ENCODE measurements at places on chromosomes 5 and 9.

GRCh38 chr9:3138231-3139229, 294.6 kb upstream of the PUM3 start:
- no peak for DNase-seq

DNA sequence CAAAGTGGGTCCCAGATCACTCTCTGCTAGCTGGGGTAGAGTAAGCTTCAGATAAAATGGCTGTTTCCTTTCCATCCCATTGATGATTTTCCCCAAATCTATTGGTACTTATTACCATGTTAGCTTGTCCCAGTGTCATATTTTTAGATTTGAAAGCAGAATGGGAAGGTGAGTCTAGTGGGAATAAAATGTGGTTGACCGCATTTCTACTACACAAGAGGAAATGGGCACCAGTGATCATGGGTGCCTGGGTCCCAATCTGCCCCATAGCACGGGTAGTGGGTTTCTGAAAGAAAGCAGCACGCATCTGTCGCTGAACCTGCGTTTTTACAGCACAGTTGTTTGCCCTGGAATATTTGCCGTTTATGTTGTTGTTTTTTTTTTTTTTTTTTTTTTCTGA, 20.1 kb downstream of the DAPK1 start:
- DNase-seq, result no peak

GRCh38 chr9:127311239-127311741, 46.7 kb downstream of the GARNL3 start:
- DNase-seq, result no peak

DNA sequence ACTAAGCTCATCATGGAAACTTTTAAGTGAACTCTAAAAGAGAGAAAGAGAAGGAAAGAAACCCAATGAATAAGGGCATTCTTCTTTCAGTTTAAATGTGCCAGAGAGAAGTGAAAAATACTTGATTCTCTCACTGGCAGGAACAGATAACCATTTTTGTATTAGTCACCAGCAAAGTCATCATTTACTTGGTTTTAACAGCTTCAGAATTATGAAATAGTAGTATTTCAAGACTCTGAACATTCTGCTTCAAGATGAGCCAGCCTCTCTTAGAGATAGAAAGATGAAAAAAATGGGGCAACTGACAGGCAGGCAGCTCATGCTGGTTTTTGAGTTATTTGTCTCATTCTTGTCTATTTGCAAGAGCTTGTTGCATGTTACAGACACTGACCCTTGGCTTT, 103.5 kb downstream of the GCNT1 start:
- DNase-seq, result no peak

DNA sequence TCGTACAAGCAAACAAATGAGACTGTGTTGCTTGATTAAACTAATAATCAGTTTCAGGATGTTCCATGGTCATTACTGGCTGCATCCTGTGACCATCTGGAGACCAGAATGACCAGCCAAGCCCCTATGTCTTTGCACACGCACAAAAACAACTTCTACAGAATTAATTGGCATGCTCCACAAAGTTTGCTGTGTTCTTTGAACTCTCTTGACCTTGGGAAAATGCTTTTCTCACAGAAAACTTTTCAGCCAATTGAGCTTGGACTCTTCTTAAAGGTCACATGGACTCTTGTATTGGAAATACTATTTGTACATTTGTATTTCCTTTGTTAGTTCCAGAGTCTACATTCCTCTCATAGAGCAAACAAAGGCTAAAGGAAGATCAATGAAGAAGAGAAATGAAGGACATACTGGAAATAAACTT, 147.8 kb downstream of the ARRDC3 start:
- no peak for DNase-seq

DNA sequence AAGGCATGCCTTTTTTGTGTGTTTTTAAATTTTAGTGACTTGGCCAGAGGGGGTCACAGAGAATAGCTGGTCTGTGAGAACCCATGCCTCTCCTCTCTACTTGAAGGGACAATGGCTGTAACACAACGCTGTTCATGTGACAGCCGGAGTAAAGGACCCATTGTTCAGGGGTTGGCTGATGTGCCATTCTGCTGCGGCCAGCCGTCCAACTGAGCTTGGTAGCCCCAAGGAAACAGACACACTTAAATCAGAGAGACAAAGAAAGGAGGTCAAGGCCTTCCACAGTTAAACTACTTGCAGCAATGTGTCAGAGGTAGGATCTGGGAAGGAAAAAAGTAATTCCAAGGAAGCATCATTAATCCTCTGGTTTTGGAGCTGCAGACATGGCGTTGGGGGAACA, 8.1 kb downstream of the MEGF10 start:
- DNase-seq, result no peak

DNA sequence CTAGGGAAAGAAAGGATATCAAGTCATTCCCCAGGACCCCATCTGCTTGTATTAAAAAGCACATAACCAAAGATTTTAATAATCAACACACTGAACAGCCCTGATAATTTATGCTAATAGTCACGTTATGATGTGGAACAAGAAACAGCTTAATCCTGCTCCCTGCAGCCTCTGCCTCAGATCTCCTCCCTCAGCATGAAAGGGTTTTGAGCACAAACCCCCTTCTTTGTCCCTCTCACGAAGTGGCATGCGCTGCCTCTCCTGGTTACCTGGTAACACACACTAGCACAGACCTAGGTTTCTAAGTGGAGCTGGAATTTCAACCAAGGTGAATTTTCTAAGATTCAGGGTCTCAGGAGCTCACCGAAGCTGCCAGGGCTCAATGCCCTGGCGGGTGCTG, 5.1 kb downstream of the IGFBPL1 start:
- no peak for DNase-seq

Data from stimulated activated CD8-positive, alpha-beta memory T cell treated with anti-CD3 and anti-CD28 coated beads, Interleukin-7, amount 100 ng/mL, for 4 hours (primary cell).